ENCODE measurements at places on chromosomes 6 and 20.

- no peak for DNase-seq
These were observed 186.9 kb upstream of the SLC24A3 start for GRCh38 chr20:19025430-19026120.

DNA sequence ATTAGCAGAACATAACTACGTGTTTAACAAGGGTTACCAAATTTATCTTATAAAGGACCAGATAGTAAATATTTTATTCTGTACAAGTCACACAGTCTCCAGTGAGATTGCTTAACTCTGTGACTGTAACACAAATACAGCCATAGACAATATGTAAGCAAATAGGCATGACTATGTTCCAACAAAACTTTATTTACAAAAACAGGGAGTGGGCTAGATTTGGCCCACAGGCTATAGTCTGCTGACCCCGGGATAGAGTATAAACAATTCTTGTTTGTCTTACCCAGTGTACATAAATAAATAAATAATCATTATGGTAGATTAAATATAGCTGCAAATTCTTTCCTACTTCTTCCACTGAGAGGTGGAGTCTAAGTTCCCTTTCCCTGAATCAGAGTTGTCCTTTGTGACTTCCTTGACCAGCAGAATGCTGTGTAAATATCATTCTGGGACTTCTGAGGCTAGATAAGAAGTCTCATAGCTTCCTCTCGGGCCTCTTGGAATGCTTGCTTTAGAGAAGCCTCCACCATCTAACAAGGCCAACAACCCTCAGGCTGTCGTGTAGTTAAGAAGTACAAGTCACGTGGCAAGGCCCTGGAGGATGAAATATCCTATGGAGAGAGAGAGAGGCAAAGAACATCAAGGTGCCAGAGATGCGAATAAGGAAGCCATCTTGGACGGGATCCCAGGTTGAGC, 59.1 kb upstream of the TMEM244 start:
- no peak for DNase-seq

GRCh38 chr20:64048402-64049044, 916 bp downstream of the SOX18 start:
- DNase-seq: no peak

GRCh38 chr6:148432462-148433195, 90.0 kb downstream of the SASH1 start:
- DNase-seq: no peak

DNA sequence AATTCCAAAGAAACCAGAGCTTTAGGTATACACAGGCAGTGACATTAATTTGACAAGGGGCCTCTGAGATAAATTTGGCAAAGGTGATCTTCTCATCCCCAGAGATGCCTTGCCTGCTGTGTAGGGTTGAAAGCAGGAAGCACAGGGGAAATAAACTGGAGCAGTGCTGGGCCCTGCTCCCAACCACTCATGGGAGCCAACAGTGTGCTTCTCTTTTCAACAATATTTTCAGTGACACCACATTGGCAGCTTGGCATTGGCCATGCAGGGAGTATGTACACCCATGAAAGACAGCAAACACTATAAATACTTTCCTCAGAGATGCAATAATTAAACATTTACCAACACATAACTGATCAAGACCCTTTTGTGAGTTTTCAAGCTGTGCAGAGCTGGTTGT, 90.7 kb upstream of the F13A1 start:
- no peak for DNase-seq

DNA sequence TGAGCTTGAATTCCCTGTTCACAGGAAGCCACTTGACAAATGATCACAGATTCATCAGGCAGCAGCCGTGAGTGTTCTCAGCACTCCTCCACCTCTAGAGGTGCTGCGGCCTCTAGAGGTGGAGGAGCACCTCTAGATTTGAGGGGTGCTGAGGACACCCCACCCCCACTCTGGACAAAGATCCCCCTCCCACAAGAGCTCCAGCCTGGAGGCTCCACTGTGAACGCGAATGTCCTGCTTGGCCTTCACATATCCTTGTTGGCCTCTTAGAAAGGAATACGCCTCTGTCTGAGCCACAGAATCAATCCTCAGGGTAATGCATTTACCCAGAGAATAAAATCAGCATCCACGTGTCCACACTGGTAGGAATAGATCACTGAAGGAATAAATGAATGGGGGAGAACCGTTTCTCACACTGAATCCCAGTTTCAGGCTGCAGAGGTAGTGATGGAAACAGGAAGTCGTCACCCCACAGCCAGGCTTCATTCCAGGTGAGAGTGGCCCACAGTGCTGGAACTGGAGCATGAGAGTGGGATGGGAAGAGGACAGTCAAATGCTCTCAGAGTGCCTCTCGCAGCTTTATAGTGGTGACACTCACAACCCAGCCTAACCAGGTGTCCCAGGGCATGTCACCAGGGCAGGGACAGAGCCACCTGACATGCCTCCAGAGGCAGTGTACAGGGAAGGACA, 16.6 kb downstream of the NPEPL1 start:
- no peak for DNase-seq

GRCh38 chr20:38667417-38667956, 56.8 kb upstream of the SLC32A1 start:
- no peak for DNase-seq
